ENCODE measurements at places on chromosomes 1 and 21.

DNA sequence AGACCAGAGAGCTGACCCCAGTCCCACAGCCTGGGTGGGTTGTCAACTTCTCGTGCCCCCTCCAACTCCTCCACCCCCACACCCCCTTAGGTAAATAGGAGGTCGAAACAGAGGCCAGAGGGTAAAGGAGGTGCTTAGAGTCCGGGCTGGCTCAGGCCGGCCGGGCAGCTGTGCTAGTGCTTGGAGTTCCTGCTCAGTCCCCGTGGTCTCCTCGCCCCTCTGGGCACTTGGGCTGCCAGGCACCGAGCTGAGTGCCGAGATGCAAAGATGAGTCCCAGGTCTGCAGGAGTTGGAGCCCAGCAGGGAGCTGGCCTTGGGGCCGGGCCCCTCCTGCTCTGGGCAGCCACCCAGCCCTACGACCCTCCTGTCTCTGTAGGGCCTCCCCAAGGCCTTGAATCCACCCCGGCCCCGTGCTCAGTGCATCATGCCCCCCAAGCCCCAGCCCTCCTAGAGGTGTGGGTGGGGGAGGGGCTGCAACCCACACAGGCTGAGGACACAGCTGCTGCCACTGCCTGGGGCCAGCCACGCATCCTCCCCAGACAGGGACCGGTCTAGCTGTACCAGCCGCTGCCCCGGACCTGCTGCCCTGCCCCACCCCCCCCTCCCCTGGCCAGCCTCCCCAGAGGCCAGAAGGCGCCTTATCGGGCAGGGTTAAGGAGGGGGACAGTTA is 1.9 kb downstream of the SMIM1 start:
- DNase-seq: peak; percentile 43

DNA sequence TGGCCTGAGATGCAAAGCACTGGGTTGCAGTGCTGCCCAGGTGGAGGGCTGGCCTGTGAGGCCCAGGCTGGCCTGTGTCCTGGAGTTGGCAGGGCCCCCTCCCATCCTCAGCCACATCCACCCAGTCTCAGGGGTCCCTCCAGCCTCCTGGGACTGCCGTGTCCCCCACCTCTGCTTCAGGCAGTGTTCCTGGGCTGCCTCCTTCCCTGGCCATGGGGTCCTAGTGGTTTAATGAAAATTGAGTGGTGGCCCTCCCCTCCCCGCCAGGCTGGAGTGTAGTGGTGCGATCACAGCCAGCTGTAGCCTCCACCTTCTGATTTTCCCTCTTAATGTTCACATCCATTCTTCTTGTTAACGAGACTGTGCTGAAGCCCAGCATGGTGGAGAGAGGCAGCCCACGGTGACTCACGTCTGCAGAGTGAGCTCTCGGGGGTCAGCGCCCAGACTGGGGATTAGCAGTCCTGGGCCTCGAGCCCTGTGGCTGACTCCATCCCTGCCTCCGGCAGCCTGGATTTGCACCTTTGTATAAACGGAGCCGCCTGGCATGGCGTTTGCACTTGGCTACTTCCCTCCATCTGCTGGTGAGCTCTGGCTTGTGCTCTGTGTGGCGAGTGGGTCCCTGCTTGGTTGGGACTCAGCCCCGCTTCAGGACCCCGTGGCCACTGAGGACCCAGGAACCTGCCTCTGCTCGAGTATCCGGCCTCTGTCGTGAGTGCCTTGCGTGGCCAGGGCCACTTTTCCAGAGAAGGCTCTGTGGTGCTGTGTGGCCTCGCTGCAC is 6.9 kb downstream of the MIB2 start:
- DNase-seq: no peak

- DNase-seq: no peak
These were observed 54.0 kb upstream of the BOLA1 start for GRCh38 chr1:149845416-149845815.

DNA sequence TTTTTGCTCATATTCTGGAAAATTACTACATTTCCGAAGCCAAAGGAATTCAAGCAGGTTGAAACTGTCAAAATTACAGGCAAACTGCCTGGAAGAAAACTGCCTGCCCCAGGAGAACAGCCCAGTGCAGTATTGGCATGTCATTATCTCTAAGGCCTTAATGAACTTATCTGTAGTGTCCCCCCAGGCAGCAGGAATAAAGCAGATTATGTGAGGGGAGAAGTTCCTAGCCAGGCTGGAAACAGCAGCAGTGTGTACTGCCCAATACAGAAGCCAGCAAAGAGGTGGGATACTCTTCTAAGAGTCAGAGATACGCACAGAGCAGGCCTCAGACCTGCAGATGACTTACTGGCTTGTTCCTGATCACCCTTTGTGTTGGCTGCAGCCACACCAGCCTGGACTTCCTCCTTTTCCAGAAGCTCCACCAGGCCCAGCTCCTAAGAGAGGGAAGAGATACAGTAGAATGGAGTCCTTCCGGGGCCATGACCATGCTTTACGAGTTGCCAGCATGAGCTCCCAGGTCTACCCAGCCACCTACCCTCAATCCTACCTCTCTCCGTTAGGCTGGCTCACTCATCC is 11.7 kb downstream of the IQGAP3 start:
- DNase-seq: no peak

DNA sequence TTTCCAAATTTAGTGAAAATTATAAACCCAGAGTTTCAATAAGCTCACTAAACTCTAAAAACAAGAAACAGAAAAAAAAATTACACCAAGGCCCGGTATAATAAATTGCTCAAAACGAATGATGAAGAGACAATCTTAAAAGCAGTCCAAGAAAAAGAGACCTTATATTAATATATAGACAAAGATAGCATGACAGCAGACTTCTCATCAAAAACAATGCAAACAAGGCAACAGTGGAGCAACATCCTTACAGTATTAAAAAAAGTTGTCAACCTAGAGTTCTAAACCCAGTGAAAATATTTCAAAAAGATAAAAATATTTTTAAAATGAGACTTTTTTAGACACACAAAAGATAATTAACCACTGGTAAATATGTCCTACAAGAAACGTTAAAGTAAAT is 46.7 kb downstream of the KIFAP3 start:
- no peak for DNase-seq

- DNase-seq: peak; percentile 26
These were observed 694 bp upstream of the PDIK1L start for GRCh38 chr1:26110731-26111529.

DNA sequence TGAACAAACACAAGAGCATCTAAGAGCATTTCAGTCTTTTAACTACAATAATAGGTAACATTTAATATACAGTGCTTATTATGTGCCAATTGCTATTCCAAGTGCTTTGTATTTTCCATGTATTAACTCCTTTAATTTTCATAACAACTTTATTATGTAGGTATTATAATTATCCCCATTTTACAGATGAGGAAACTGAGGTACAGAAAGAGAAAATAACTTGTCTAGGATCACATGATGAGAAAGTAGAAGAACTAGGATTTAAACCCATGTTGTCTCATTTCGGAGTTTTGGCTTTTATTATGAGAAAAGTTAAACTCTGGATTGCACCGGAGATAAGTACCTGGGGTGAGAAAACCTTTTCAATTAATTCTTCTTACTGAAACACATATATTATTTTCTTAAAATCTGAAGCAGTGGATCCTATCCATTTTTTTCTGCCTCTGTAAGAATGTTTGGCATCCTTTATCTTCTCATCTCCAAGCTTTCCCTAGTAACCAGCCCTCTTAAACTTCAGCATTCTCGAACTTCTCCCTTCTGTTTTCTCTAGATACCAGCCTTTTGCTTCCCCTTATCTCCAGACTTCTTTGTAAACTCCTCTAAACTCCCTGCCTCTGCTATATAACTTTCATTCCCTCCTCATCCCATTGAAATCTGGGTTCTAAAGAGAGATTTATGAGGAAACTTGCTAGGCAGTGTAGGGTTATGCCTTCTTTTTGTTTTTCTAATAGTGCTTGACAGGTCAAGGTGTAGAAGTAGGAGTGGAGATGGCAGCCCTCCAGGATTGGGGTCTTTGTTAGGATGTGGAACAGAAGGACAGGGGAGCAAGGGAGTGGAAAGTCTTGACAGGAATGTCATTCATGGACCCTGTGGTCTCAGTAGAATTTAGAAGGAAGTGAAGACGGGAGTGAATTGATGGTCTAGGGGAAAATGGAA is 28.3 kb downstream of the POU2F1 start:
- no peak for DNase-seq

Measured in hypothalamus (tissue), 51 donors.